ENCODE measurements at places on chromosomes 3 and 15. TPM values are rescaled to one million over a fixed set of nuclear protein-coding genes. Genes with fewer than 3 reads are reported as not detected.

DNA sequence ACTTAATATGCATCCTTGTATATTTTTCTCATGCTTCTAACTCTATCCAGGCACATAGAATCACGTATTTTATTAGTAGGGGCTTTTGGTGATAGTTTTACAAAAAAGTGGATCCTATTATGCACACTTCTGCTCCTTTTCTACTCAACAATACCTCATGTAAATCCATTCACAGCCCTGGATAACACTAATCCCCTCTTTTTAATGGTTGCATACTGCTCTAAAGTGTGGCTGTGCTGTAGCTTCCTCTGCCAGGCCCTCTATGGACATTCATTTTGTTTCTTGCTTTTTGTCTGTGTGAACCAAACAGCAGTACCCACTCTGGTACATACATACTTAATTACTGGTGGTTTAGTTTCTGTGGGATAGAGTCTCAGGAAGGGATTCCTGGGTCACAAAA, 51.3 kb upstream of the SCAANT1 start:
- DNase-seq: no peak

DUOXA1 gene
- not detected for total RNA-seq

ZNF660 gene
- 11.7 TPM for total RNA-seq

C3orf85 gene
- total RNA-seq: not detected

FGF12 gene
- total RNA-seq: 13.6 TPM

DNA sequence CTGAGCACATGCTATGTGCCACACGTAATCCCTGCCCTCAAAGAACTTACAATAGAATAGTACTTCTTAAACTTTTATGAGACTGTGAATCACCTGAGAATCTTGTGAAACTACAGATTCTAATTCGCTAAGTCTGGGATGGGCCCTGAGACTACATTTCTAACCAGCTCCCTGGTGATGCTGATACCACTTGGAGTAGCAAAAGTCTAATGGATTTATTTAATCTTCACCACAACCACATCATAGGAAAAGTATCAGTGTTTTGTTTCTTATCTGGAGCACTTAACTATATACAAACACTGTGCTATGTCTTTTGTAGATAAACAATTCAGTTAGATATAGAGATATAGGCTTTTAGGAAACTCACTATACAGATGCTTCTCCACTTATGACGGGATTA, 23.8 kb upstream of the TCF12 start:
- no peak for DNase-seq

DNA sequence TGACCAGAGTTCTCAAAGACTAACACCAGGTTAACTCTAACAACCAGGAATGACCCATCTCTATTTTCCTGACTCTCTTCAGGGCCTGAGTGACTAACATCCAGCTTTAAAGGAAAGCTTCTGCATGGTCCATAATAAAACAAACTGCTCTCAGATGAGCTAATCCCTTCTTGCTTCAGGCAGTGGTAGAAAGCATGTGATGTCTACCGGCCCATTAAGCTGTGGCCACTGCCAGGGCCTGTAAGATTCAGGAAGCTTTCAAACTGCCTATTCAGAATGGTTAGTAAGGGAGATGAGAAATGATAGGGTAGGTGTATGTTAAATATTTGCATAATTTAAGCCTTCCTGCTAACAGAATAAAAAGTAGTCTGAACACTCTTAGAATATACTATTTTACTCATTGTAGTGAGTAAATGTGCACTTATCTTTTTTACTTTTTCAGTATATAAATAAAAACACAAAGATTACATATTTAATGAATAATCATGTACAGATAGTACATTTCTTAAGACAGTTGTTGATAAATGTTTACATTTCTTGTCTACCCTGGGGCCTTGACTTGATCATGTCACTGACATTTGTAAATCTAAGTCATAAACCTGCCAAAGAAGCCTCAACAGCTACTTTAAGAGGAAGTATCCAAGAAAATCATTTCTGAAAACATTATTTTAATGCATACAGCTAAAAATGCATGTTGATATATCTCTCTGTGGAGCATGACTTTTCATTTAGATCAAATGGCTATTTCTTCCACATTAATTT, 222.0 kb downstream of the MCTP2 start:
- DNase-seq: no peak

SLC9A9 gene
- total RNA-seq: 1.1 TPM

TMCO5A gene
- total RNA-seq: not detected

DNA sequence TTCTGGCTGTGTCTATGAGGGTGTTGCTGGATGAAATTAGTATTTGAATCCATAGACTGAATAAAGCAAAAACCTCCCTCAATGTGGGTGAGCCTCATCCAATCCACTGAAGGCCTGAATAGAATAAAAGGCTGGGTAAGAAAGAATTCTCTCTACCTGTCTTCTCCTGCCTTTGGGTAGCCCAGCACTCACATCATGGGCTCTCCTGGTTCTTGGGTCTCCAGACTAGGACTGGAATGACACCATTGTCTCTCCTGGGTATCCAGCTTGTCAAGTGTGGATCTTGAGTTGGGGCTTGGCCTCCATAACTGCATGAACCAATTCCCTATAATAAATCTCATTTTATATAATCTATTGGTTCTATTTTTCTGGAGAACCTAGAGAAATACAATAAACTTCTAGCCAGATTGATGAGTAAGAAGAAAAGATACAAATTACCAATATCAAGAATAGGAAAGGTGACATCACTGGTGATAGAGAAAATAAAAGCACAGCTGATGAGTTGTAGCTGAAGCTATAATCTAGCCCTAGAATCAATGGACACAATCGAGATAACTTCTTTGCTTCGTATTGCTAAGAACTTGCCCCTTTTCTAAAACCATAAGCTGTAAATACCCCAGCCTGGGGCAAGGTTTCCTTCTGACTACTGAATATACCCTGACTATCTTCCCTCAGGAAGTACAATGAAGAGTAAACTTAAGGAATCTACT, 106.4 kb downstream of the ANO10 start:
- no peak for DNase-seq

GOLGA6A gene
- 3.3 TPM for total RNA-seq

GRCh38 chr15:23690015-23690414, 2.9 kb upstream of the NDN start:
- no peak for DNase-seq

DNA sequence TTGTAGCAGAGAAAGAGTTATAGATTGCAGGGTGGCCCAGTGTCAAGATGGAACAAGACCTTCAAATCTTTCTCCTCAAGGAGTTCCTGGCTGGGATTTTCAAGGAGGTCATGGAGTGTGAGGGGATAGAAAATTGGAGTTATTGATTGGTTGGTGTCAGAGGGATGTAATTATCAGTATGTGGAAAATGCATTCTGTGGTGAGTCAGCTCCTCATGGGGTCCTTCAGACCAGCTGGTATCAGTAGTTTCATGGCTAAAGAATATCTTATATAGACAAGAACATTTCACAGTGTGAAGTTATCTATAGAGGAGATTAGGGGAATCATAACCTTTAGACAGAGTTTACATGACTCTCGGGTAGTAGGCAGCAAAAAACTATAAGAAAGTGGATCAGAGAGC, 1114.0 kb upstream of the GBE1 start:
- DNase-seq: no peak

DNA sequence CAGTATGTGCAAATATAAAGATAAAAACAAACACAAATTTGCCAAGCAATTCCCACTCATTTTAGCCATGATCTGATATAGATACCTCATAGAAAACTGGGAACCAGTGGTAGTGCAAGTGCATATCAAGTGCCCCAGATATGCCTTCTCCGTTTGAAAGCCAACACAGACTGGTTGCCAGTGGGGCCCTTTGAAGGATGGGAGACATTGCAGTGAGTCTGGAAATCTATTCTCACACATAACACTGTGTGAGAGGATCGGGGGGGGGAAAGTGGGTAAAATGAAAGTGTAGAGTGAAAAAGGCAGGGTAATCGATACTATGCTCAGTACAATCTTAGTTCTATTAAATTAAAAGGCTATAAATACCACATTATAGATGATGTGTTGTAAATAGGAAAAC, 83.0 kb downstream of the CBLB start:
- DNase-seq: no peak

SACM1L gene
- total RNA-seq: 61.0 TPM

GRCh38 chr15:70027518-70027917, 70.2 kb downstream of the TLE3 start:
- no peak for DNase-seq

RAD51 gene
- 42.4 TPM for total RNA-seq
